ENCODE measurements at places on chromosomes 13 and 19.

DNA sequence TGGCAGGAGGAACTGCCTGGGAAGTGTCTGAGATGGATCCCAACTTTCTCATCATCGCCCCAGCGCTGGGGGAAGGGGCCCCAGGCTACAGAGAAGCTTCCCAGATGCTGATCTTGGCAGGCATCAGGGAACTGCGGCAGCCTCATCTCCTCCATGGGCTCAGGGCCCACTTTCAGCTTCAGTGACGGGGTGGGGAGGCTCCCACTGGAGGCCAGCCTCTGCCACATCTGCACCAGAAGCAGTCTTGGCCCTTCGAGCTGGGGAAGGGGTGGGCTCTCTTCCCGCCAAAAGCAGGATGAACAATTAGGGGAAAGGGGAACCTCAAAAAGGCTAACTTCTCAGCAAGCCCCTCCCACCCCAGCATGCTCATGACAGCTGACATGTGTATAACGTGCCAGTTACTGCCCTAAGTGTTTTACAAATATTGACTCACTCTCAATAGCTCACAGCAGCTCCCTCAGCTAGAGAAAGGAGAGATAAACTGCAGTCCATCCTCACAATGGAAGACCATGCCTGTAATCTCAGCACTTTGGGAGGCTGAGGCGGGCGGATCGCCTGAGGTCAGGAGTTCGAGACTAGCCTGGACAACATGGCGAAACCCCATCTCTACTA is 7.1 kb upstream of the S1PR2 start:
- no peaks in the 10 kb centered on the region for H3K36me3 ChIP-seq
- no peak for DNase-seq
- no peaks in the 10 kb centered on the region for H3K27me3 ChIP-seq

GRCh38 chr13:91960947-91961346 is 562.5 kb downstream of the GPC5 start:
- no peak overlapping the region for H3K27ac ChIP-seq
- no peaks in the 10 kb centered on the region for H3K36me3 ChIP-seq
- no peak overlapping the region for H3K4me3 ChIP-seq
- H3K4me1 ChIP-seq = no peaks in the 10 kb centered on the region
- DNase-seq = no peak
- no peaks in the 10 kb centered on the region for H3K27me3 ChIP-seq

DNA sequence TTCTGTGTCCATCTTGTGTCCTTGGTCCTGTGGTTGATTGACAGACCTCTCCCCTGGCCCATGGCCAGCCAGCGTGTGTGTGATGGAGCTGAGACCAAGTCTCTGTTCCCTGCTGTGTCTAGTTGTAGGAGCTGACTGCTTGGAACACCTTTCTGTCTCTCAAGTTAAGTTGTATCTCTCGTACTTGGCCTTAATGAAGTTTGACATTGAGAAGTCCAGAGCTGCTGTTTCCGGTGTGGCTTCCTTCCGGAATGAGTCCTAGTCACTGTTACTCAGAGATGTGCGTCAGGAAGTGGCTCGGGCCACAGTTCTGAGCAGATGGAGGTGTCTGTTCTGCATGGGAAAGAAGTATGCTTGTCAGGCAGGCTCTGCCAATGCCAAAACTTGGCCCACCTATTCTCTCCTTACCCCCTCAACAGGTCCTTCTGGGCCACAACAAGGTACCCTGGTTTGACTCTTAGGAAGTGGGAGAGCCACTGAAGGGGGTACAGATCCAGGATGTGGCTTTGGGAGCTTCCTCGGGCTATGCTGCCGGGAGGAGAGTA is 54.3 kb downstream of the GATAD2A start:
- H3K36me3 ChIP-seq = peaks cover 9% of the 10 kb centered on the region
- H3K27ac ChIP-seq = no peak overlapping the region
- DNase-seq = no peak
- H3K4me1 ChIP-seq = peaks cover 20% of the 10 kb centered on the region
- H3K4me3 ChIP-seq = no peak overlapping the region

GRCh38 chr13:94558716-94559115 is 37.2 kb downstream of the TGDS start:
- DNase-seq = no peak
- H3K27me3 ChIP-seq = no peaks in the 10 kb centered on the region
- H3K27ac ChIP-seq = no peak overlapping the region
- H3K4me1 ChIP-seq = no peaks in the 10 kb centered on the region
- H3K36me3 ChIP-seq = peaks cover 3% of the 10 kb centered on the region

DNA sequence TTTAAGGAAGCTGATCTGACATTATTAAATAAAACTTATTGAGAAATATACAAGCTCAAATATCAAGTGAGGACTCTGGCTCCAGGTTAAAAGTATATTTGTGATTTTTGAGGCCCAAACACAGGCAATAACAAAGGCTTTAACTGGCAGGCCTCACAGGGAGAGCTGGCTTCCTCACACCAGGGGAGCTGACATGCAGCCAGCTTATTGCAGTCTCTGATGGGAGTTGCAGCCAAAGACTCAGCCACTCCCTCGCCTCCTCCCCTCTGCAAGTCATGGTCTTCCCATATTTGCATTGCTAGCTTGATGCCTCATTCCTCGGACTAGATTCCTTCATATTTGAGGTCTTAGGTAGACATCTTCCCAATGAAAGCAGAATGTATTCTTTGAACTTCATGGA is 647.1 kb upstream of the SLITRK6 start:
- peaks cover 2% of the 10 kb centered on the region for H3K4me1 ChIP-seq
- no peaks in the 10 kb centered on the region for H3K27me3 ChIP-seq
- no peaks in the 10 kb centered on the region for H3K36me3 ChIP-seq
- H3K4me3 ChIP-seq = no peak overlapping the region

DNA sequence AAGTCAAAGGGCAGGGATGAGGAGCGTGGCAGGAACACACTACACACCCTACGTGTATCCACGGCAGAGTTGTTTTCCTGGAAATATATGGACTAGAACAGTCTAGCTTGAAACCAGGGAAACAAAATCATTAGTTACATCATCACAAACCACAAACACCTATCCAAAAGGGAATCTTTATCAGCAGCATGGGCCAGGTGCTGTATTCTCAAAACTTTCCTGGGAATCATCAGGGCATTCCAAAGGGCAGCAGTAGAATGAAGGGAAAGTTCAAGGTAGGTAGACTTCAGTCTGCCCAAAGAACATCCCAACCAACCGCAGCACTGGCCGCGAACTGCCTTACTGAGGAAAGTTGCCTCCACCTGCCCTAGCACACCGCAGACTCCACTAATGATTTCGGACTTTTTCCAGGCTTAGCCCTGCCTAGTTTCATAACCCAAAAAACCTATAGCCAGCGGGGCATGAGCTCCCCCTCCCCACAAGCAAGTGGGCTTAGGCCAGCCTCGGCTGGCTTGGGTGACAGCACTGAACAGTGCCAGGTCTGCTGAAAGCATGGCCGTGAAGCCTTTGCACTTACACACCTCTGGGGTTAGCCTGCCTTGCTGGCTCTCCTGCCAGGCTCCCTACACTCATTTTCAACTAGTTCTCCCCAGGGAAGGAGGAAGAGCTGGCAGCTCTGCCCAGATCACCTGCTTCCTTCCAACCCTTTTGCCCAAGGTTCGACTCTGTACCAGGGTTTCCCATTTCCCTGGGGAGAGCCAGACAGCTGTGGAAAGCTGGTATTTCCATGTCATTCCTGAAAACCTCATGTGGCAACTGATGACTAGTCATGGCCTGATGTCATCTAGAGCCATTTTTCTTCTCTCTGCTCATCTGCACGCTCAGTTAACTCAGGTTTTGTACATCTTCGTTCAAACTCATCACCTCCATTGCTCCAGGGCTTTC is 77.3 kb upstream of the UBAC2 start:
- H3K4me1 ChIP-seq = peaks cover 4% of the 10 kb centered on the region
- no peaks in the 10 kb centered on the region for H3K36me3 ChIP-seq
- H3K27ac ChIP-seq = no peak overlapping the region

GRCh38 chr13:74132152-74132775 is 1.9 kb downstream of the KLF12 start:
- peaks cover 2% of the 10 kb centered on the region for H3K4me1 ChIP-seq
- no peaks in the 10 kb centered on the region for H3K36me3 ChIP-seq

DNA sequence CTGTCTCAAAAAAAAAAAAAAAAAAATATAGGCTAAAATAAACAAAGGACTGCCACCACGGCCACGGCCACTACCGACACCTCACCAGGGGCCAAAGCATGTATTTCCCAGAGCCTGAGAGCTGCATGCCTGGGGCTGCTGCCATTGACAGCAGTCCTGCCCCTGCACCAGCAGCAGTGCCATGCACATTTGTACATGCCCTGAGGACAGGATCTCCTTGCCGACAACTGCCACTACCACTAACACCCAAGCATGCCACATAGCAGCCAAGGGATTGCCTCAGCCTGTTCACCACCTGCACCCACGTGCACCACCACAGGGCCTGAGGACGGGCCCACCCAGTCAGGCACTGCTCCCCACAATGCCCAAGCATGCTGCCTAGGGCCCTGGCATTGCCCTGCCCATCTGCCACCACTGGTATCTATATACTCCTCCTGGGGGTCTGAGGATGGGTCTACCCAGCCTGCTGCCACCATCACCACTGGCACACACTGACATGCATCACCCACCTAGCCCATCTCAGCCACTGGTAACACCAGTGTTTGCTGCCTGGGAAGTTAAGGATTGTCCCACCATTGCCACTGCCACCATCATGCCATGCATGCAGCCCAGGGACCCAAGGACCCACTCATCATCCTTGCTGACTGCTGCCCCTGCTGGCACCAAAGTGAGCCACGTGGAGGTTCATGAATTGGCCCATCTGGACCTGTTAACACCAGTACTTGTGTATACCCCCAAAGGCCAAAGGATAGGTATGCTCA is 10.6 kb upstream of the NUP62 start:
- no peaks in the 10 kb centered on the region for H3K36me3 ChIP-seq
- DNase-seq = no peak
- H3K4me3 ChIP-seq = no peak overlapping the region
- H3K27me3 ChIP-seq = no peaks in the 10 kb centered on the region
- no peaks in the 10 kb centered on the region for H3K4me1 ChIP-seq

DNA sequence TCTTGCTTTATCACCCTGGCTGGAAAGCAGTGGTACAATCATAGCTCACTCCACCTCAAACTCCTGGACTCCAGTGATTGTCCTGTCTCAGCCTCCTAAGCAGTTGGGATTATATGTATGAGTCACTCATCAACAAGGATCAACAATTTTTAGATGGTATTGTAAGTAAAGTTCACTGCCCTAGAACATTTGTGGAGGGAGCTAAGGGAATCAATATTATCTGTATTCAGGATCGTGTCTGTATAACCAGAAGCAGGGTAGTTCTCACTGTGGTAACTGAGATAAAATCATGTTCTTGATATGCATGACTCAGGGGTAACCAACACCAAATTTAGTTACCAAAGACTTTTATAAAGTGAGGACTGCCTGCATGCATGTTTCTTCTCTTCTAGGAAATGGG is 27.0 kb downstream of the ZMYM5 start:
- no peak for DNase-seq
- peaks cover 7% of the 10 kb centered on the region for H3K36me3 ChIP-seq
- H3K27me3 ChIP-seq = no peaks in the 10 kb centered on the region
- no peak overlapping the region for H3K4me3 ChIP-seq
- H3K27ac ChIP-seq = no peak overlapping the region
- H3K4me1 ChIP-seq = no peaks in the 10 kb centered on the region

- H3K36me3 ChIP-seq = no peaks in the 10 kb centered on the region
- no peak for DNase-seq
- no peaks in the 10 kb centered on the region for H3K4me1 ChIP-seq
- no peak overlapping the region for H3K27ac ChIP-seq
Observed at GRCh38 chr13:101697745-101698144, 245.3 kb downstream of the ITGBL1 start.

- no peaks in the 10 kb centered on the region for H3K4me1 ChIP-seq
- peak; percentile 51 for DNase-seq
- H3K4me3 ChIP-seq = no peak overlapping the region
Observed at GRCh38 chr19:9883231-9883758, 48.2 kb downstream of the PIN1 start.

GRCh38 chr13:99949679-99950413 is 21.7 kb downstream of the ZIC5 start:
- H3K4me3 ChIP-seq = no peak overlapping the region
- no peaks in the 10 kb centered on the region for H3K4me1 ChIP-seq
- no peak for DNase-seq
- H3K27ac ChIP-seq = no peak overlapping the region
- H3K36me3 ChIP-seq = no peaks in the 10 kb centered on the region

GRCh38 chr19:3515891-3516422 is 9.8 kb downstream of the FZR1 start:
- H3K4me3 ChIP-seq = no peak overlapping the region
- no peak overlapping the region for H3K27ac ChIP-seq
- H3K36me3 ChIP-seq = peaks cover 13% of the 10 kb centered on the region
- DNase-seq = no peak

- DNase-seq = no peak
- H3K27ac ChIP-seq = no peak overlapping the region
- peaks cover 4% of the 10 kb centered on the region for H3K4me1 ChIP-seq
- no peaks in the 10 kb centered on the region for H3K27me3 ChIP-seq
- H3K4me3 ChIP-seq = no peak overlapping the region
- H3K36me3 ChIP-seq = peaks cover 6% of the 10 kb centered on the region
Observed at GRCh38 chr13:99751517-99752199, 219.9 kb downstream of the ZIC5 start.

GRCh38 chr19:18366021-18366435 is 19.9 kb upstream of the GDF15 start:
- no peak for DNase-seq
- H3K4me3 ChIP-seq = no peak overlapping the region
- no peak overlapping the region for H3K27ac ChIP-seq
- H3K36me3 ChIP-seq = no peaks in the 10 kb centered on the region
- H3K4me1 ChIP-seq = 0 out of 2 replicates have a peak, but pooled peaks cover 2% of the 10 kb centered on the region

GRCh38 chr13:113506025-113506685 is 15.6 kb upstream of the DCUN1D2 start:
- DNase-seq = no peak
- no peak overlapping the region for H3K27ac ChIP-seq
- no peak overlapping the region for H3K4me3 ChIP-seq
- peaks cover 60% of the 10 kb centered on the region for H3K36me3 ChIP-seq
- no peaks in the 10 kb centered on the region for H3K27me3 ChIP-seq

DNA sequence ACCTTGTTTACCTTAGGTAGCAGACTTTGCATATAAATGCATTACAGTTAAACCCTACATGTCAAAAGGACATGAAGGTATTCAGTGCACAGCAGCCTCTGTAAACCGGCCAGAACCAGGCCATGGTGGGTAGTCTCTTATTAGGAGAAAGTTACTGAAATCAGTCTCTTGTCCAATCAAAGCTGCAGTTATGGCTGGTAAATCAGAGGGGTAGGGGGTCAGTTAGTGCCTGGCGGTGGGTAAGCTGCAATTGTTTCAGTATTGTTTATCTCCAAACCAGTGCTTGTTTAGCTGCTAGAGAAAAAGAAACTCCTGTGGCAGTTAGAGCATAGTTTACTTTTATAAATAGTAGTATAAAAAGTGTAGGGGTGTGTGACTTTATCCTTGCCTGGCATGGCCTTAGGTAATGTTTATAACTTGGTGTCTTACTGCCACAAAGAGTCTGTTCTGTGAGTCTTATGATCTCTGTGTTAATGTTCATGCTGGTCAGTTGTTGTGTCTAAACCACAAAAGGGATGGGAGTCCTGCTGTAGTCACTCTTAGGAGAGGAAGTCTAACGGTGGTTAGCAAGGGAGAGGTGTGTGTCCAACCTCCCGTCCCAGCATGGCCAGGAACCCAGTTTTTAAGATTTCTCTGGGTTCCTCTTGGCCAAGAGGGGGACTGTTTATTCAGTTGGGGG is 28.0 kb downstream of the CHST8 start:
- no peak overlapping the region for H3K4me3 ChIP-seq
- H3K27ac ChIP-seq = peak overlapping the region; percentile 7
- no peaks in the 10 kb centered on the region for H3K36me3 ChIP-seq
- DNase-seq = no peak

- H3K27ac ChIP-seq = no peak overlapping the region
- no peaks in the 10 kb centered on the region for H3K27me3 ChIP-seq
- H3K36me3 ChIP-seq = peaks cover 37% of the 10 kb centered on the region
- no peak overlapping the region for H3K4me3 ChIP-seq
- no peak for DNase-seq
- no peaks in the 10 kb centered on the region for H3K4me1 ChIP-seq
Observed at GRCh38 chr13:26400545-26400944, 146.6 kb downstream of the CDK8 start.

Data from H9 (cell line).